GM18507 (cell line): ENCODE measurements at places on chromosomes 1 and 21.

DNA sequence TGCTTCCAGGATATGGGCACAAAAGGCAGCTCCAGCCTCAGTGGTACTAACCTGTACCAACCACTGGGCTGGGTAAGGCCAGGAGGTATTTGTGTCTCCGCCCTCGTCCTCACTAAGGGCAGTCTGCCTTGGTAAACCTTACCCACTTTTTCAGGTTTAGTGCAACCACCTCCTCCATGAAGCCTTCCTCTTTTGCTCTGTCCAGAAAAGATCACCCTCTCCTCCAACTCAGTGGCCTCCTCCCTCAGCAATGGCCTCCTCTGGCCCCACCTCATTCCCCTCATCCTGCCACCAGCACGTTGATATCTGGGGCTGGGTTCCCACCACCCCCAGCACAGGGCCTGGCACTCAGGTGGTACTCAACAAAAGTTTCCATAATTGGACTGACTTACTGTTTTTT is 161.5 kb downstream of the GRIK3 start:
- no peak for DNase-seq

- no peak for DNase-seq
Measured at GRCh38 chr21:40618191-40618973, 228.6 kb downstream of the DSCAM start.

GRCh38 chr1:92342401-92342800 is 43.5 kb downstream of the RPAP2 start:
- no peak for DNase-seq

GRCh38 chr1:181655756-181656155 is 172.4 kb downstream of the CACNA1E start:
- DNase-seq: no peak

- no peak for DNase-seq
Measured at GRCh38 chr1:58528518-58528917, 18.0 kb downstream of the OMA1 start.

GRCh38 chr1:53655931-53656746 is 82.8 kb downstream of the GLIS1 start:
- no peak for DNase-seq

GRCh38 chr1:114286179-114286578 is 132.5 kb upstream of the SYT6 start:
- DNase-seq: no peak

DNA sequence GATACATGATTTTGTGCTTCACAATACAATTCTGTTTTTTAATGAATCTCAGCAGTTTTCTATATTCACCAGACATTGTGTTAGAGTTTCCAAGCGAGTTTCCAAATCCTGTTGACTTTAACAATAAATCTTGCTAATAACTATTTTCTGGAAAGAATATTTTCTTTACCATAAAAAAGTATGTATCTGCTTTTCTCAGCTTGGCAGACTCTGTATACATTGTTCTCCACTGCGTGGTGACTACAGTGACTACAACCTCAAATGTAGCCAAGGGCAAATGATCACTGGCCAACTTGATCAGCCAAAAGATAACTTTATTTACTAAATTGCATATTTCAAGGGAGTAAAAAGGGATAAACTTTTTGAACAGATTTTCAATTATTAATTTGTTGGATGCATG is 325.9 kb upstream of the ADAMTS5 start:
- DNase-seq: no peak

DNA sequence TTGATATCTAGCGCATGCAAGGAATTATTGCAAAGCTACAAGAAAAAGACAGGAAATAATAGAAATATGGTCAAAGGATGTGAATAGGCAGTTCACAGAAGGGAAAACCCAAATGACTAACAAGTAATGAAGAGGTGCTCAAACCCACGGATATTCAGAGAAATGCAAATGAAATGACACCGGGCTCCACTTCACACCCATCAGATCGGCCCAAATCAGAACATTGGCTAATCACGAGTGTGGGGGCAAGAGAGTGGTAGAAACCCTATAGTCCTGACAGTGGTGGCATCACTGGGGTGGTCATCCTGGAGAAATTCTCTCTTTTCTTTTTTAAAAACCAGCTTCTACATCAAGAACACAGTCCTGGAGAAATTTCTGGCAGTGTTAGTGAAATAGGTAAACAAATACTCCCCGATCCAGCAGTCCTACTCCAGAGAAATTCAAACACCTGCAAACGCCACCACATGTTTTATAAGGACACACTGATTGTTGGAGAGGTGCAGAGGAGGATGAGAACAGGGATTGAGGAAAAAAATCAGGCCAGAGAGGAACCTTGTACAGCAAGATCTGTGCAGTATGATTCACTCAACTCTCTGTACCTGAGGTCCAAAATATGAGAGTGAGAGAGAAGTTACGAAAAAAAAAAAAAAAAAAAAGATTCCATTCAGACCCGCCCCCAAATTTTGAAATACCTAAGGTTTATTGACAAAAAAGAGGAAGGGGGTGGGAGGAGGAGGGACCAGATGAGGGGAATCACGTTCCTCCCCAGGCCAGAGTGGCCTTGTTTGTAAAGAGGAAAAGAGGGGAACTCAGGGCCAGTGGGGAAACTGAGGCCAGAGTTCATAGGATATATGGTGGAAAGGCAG is 9.2 kb upstream of the TNFRSF1B start:
- no peak for DNase-seq

DNA sequence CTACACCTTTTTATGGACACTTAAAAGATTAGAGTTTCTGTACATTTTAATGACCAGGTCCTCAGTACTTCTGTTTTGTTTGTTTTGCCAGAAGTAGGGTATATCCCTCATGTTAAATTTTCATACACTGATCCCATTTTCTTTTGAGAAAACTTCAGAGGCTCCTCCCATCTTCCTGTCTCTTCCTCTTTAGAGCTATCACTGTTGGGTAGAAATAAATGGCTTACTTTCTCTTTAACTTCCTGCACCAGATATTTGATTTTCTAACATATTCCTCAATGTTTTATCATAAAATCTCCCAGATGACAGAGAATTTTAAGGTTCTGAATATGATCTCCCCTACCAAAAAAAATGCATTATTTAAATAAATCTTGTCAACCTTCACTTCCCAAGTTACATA is 23.4 kb downstream of the VAV3 start:
- no peak for DNase-seq

GRCh38 chr1:161012420-161012819 is 8.5 kb downstream of the F11R start:
- no peak for DNase-seq

DNA sequence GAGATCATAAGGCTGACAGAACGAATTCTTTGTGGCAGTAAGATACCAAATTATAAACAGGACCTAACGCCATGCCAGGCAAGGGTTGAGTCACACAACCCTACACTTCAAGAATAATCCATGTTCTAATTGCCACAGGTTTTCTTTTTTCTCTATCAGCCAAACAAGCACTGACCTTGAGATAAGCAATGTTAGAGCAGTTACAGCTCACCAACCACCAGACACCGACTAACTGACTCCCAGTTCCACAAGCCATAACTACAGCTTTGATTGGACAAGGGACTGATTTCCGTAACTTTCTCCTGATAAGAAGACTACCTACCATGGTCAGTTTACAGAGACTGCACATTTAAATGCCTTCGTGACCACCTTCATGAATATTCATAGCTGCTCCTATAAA is 149.6 kb downstream of the PTPRU start:
- DNase-seq: no peak

DNA sequence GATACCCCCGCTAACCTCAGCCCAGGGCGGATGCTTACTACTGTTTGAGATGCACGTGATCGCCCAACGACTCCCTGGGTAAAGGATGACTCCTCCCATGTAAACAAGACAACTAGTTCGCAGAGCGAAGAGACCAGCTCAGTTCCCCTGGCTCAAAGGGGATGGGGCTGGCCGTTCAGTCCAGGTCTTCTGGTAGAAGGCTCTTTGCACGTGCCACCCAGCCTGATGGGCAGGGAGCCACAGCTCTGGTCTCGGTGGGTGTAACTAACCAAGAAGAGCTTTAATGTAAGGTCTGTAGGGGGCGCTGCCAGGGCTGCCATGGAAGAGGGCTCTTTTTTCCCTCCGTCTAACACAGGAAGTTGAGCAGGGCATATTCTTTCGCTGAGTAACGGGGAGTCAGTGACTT is 49.4 kb upstream of the PARP1 start:
- no peak for DNase-seq

GRCh38 chr1:99869304-99869703 is 19.1 kb downstream of the AGL start:
- no peak for DNase-seq

DNA sequence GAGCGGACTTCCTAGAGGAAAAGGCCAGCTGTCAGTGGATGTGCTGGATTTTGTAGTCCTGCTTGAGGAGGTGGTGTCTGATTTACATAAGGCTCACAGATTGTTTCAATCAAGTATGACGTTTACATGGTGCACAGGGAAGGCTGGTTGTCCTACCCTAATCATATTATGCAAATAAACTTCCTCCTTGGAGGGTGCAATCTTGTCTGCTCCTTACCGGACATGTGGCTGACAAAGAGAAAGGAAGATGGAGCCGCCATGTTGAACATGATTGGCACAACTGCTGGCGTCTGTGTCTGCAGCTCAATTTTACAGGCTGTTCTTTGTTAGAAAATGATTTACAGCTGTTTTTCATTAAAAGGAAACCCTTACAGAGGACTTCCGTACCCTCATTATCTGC is 1656.1 kb downstream of the KCNT2 start:
- DNase-seq: no peak

DNA sequence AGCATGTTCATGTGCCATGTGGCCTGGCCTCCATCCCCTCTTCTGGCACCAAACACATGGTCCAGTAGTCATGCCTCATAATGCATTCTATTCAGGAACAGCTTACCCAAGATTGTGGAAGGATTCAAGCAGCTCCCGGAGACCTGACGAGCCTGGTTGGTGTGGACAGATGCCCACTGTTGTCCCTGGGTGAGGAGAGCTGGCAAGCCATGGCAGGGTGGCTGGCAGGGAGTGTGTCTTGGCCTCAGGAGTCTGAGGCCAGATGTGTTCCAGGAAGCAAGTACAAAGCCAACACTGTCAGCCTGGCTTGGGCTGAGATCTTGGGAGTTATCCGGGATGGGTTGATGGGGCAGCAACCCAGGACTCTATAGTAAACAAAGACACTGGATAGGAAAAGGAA is 7.3 kb upstream of the FABP3 start:
- DNase-seq: no peak

- DNase-seq: no peak
Measured at GRCh38 chr1:117661027-117661426, 55.2 kb downstream of the TENT5C start.

DNA sequence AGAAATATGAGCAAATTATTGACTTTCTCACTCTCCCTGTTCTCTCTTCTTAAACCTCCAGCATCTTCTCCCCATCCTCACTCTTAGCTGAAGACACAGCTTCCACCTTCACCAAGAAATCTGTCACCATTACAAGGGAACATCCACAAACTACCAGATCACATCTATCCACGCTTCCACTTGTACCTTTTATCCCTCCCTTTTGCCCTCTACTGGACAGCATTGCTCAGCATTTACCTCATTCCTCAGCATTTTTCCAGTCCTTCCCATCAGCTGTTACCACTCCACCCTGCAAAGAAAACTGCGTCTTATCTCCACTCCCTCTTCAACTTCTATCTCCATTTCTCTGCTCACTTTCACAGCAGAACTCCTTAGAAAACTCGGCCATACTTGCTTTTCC is 42.6 kb downstream of the KCNJ6 start:
- DNase-seq: no peak

- DNase-seq: no peak
Measured at GRCh38 chr1:79293611-79294010, 287.1 kb upstream of the ADGRL4 start.

GRCh38 chr1:200889571-200889970 is 5.1 kb upstream of the INAVA start:
- DNase-seq: no peak

GRCh38 chr1:9351654-9352271 is 59.1 kb downstream of the SPSB1 start:
- DNase-seq: no peak

DNA sequence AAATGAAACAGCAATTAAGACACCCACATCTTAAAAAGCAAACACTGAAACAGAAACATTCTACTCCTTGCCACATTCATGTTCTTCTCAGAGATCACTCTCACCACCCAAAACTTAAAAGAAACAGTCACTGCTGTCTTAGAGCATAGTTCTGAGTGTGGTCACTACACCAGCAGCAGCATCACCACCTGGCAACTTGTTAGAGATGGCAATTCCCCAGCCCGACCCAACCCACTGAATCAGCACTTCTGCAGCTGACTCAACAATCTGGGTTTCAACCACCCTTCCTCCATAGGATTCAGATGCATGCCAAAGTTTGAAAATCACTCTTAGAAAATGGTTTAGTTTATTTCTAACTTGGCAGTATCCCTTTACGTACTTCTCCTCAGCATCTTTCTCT is 126.1 kb downstream of the CDC42BPA start:
- DNase-seq: no peak

DNA sequence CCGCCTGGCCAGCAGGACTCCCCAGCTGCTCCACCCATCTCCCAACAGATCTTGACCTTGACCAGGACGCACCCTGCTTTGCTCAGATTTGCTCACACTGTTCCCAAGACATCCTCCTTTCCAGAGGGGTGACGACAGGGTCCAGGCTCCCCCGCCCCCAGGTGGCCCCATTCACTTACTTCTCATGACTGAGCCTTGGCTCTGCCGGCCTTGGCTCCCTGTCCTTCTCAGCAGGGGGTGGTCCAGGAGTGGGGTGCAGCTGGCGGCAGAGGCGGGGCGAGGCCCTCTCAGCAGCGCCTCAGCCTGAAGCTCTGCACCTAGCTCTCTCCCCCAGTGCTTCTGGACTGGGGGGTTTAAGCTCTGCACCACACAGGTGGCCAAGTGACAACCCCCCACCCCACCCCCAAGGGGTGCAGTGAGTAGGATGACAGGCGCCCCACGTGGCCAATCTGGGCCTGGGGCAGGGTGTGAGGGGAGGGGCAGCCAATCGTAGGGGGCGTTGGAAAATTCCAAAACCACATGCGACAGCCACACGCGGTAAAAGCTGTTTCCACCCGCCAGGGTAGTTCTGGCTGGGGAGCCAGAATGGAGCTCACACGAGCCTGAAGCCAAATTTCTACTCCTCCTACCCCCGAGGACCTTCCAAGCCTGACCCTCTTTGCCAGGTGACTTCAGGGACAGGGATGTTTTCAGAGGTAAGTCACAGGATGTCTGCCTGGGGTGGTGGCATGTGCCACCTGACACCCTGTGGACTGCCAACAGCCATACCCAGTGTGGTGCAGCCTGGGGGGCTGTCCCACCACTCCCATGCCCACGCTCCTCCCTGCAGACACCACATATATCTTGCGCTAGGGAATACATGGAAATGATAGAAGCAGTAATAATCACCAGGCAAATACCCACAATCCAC is 5.6 kb downstream of the RORC start:
- no peak for DNase-seq
